Activated naive CD4-positive, alpha-beta T cell treated with anti-CD3 and anti-CD28 coated beads, Interleukin-2, amount 10 ng/mL, durations not matched to agents 7 days and 5 days (primary cell): ENCODE measurements at places on chromosomes 12 and 14.

GRCh38 chr14:29858299-29858698 lies 69.3 kb downstream of the PRKD1 start:
- no peak for DNase-seq

- no peak for DNase-seq
Observed at GRCh38 chr12:77153706-77154105, 88.3 kb upstream of the E2F7 start.

GRCh38 chr12:93016752-93017350 lies 87.8 kb upstream of the EEA1 start:
- DNase-seq = no peak

DNA sequence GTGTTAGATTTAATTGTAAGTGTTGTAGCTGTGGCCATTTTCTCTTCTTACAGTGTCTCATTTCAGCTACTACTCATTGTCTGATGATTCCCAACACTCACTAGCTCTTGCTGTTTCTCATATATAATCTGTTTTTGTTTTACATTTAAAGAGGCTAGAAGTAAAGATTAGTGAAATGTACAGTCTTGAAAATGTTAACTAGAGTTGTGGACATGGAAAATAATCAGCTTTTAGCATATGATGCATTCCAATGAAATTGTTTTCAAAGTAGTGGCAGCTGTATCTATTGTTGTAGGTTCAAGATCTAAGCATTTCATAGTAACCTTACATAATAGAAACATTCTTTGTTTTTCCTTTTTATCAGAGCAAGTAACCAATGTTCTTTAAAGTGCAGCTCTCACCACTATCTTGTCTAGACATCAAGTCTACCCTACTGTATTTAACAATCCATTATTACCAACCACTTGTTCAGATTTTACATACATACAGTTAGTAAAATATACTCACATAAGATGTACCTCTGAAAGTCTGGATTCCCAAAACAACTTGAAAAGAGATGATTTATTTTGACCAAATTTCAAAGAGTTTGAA lies 76.9 kb downstream of the PPHLN1 start:
- DNase-seq = no peak

DNA sequence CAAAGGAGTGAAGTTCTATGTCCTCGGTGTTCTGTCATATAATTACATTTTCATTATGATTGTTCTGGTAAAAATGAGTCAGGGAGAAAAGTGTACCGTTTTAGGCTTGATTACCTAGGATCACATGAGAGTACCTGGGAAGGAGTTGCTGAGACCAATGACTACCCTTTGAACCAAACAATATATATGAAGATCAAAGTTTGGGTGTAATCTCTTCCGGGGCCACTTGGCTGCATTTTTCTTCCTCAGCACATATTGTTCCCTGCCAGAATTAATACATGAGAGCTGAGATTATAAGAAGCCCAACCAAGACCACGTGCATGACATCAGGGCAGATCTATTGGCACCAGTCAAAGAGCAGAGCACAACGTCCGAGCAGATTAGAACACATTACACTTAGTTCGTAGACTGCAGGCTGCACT lies 41.1 kb upstream of the DHRS7 start:
- no peak for DNase-seq
